ENCODE measurements at places on chromosomes 2 and 18. TPM values are rescaled to one million over a fixed set of nuclear protein-coding genes. Genes with fewer than 3 reads are reported as not detected.

Gene ADAM23
- 2.6 TPM for total RNA-seq

Gene DCDC2C
- not detected for total RNA-seq

Gene PIKFYVE
- 26.6 TPM for total RNA-seq

Gene ABCG8
- total RNA-seq, result 6.7 TPM

Gene BMP10
- total RNA-seq, result not detected

Gene C2orf81
- 3.5 TPM for total RNA-seq

Gene FBLN7
- total RNA-seq, result 2.0 TPM

Gene TSPYL6
- total RNA-seq, result not detected

Gene FAM124B
- 6.4 TPM for total RNA-seq

Gene TCF4
- total RNA-seq, result 7.2 TPM

Gene SNED1
- 106 TPM for total RNA-seq

Gene GAL3ST2
- total RNA-seq, result not detected

Gene UGT1A3
- 9.0 TPM for total RNA-seq

Gene CFAP221
- not detected for total RNA-seq

Gene DHRS9
- total RNA-seq, result 7.5 TPM

Gene MZT2B
- 521 TPM for total RNA-seq

Gene UGT1A9
- total RNA-seq, result 3.9 TPM

Gene SPDYA
- total RNA-seq, result 11.7 TPM

Gene GPR35
- 11.7 TPM for total RNA-seq

Gene RUFY4
- not detected for total RNA-seq

Gene PPP4R3B
- 31.5 TPM for total RNA-seq

Gene NEU2
- not detected for total RNA-seq

Gene GDF7
- total RNA-seq, result not detected

Gene ANKRD62
- total RNA-seq, result 1.2 TPM

Gene SOWAHC
- 23.2 TPM for total RNA-seq

Gene RAPGEF4
- 23.7 TPM for total RNA-seq

Gene MYO5B
- 58.0 TPM for total RNA-seq

Gene ANKAR
- 4.5 TPM for total RNA-seq

Gene LIPG
- total RNA-seq, result 6.1 TPM

Gene TLX2
- total RNA-seq, result not detected

Gene CYTIP
- total RNA-seq, result 17.4 TPM

Gene M1AP
- 0.18 TPM for total RNA-seq

Gene CYP1B1
- total RNA-seq, result 141 TPM

Gene DPP4
- total RNA-seq, result 30.1 TPM

Gene THAP4
- 16.0 TPM for total RNA-seq

Gene EFHD1
- 7.0 TPM for total RNA-seq

Gene ZNF396
- 7.6 TPM for total RNA-seq

Gene CFC1B
- 1.3 TPM for total RNA-seq
